Activated B cell treated with CpG ODN at 0.5 μM for 24 hours (primary cell): ENCODE measurements at places on chromosomes 2 and 18. TPM values are rescaled to one million over a fixed set of nuclear protein-coding genes. Genes with fewer than 3 reads are reported as not detected.

The CRYGD gene
- not detected in 2 replicates for total RNA-seq

The MPV17 gene
- 78.1 and 98.3 TPM in 2 replicates for total RNA-seq

The UGT1A5 gene
- total RNA-seq, result not detected in 2 replicates

The RGPD3 gene
- 0.27 and 0.35 TPM in 2 replicates for total RNA-seq

The KCNE4 gene
- not detected in 2 replicates for total RNA-seq

The TMEM17 gene
- 0.12 TPM in 1 of 2 replicates, not detected in the other for total RNA-seq

DNA sequence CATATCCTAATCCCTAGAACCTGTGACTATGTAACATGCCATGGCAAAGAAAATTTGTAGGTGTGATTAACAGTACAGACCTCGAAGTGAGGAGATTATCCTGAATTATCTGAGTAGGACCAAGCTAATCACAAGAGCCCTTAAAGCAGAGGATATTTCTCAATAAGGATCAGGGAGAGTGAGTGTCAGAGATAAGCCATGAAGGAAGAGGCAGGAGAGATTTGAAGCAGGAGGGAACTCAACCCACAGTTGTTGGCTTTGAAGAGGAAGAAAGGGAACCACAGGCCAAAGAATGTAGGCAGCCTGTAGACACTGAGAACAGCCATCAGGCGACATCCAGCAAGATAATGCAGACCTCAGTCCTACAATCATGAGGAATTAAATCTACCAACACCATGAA, 229.3 kb downstream of the NBAS start:
- DNase-seq, result no peak
- no peak overlapping the region for H3K4me3 ChIP-seq
- H3K4me1 ChIP-seq, result no peaks in the 10 kb centered on the region
- H3K36me3 ChIP-seq, result peaks cover 24% of the 10 kb centered on the region
- no peak overlapping the region for H3K27ac ChIP-seq

GRCh38 chr18:78904179-78904531, 75.5 kb upstream of the SALL3 start:
- H3K4me1 ChIP-seq, result no peaks in the 10 kb centered on the region
- no peak overlapping the region for H3K27ac ChIP-seq
- H3K4me3 ChIP-seq, result no peak overlapping the region
- no peaks in the 10 kb centered on the region for H3K27me3 ChIP-seq
- no peaks in the 10 kb centered on the region for H3K36me3 ChIP-seq

DNA sequence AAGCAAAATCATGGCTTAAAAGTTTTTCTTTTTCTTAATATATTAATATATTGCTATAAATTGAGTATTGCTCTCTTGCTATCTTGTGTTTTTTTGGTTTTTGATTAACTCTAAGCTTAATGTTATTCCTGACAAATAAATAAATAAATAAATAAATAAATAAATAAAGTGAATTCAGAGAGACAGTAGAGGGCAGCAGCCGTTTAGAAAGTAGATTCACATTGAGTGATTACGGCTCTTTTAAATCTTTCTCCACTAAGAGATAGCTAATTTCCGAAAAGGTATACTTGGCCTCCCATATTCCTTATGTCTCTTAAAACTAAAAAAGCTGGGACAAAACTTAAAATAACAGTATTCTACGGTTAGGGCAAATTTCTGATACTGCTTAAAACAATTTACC, 34.3 kb downstream of the MSH2 start:
- no peak overlapping the region for H3K4me3 ChIP-seq
- DNase-seq, result no peak
- no peaks in the 10 kb centered on the region for H3K27me3 ChIP-seq
- peaks cover 19% of the 10 kb centered on the region for H3K36me3 ChIP-seq
- no peaks in the 10 kb centered on the region for H3K4me1 ChIP-seq

DNA sequence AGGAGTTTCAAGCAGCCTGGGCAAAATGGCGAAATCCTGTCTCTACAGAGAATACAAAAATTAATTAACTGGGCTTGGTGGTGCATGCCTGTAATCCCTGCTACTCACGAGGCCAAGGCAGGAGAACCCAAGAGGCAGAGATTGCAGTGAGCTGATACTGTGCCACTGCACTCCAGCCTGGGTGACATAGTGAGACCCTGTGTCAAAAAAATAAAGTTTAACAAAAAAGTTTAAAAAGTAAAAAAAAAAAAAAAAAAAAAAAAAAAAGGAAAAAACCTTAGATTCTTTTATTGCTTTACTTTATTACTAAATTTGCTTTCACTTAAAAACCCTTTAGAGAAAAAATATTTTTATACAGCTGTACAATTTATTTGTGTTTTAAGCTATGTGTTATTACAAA, 10.7 kb downstream of the CREB1 start:
- H3K4me3 ChIP-seq, result no peak overlapping the region
- H3K36me3 ChIP-seq, result peaks cover 39% of the 10 kb centered on the region
- no peak overlapping the region for H3K27ac ChIP-seq
- no peaks in the 10 kb centered on the region for H3K27me3 ChIP-seq

- H3K4me3 ChIP-seq, result no peak overlapping the region
- H3K27ac ChIP-seq, result no peak overlapping the region
- H3K27me3 ChIP-seq, result peaks cover 2% of the 10 kb centered on the region
- no peaks in the 10 kb centered on the region for H3K36me3 ChIP-seq
- H3K4me1 ChIP-seq, result no peaks in the 10 kb centered on the region
Observed at GRCh38 chr2:200090683-200091082, 135.3 kb downstream of the MAIP1 start.

DNA sequence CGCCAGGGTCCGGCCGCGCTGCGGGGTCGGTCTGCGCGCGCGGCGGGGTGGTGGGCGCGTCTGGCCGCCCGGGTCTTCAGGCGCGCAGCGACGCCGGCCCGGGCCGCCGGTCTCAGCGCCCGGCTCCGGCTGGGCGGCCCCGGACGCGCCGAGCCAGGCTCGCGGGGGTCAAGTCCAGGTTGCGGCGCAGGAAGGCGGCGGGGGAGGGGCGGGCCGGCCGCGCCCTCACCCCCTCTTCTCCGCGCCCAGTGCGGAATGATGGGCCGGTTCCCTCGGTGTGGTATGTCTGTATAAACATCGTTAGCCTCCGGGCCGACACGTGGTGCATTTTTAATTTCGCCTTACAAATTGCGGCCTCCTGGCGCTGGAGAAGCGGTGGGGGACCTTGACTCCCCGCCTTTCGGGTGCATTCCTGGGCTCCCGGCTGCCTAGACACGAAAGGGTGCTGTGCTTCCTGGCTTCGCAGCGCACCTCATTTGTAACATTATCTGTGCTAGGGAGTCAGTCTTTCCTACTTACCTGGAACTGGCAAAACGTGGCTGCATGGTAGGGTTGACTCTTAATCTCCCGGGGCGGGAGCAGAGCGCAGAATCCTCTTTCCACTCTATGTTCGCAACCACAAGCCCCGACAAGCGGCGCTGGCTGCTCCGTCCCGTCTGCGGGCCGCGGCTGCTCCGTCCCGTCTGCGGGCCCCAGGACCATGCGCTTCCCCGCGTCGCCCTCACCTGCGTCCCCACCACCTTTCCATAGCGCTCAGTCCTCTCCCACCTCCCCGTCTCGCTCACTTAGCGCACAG, 69.0 kb downstream of the CTAGE1 start:
- no peak for DNase-seq
- H3K4me1 ChIP-seq, result no peaks in the 10 kb centered on the region
- no peak overlapping the region for H3K27ac ChIP-seq
- peaks cover 51% of the 10 kb centered on the region for H3K27me3 ChIP-seq

GRCh38 chr2:118632921-118633320, 214.5 kb downstream of the EN1 start:
- H3K4me3 ChIP-seq, result no peak overlapping the region
- no peak for DNase-seq
- H3K27me3 ChIP-seq, result peaks cover 1% of the 10 kb centered on the region
- H3K27ac ChIP-seq, result no peak overlapping the region

- DNase-seq, result no peak
- H3K27ac ChIP-seq, result no peak overlapping the region
- peak overlapping the region; percentile 64 for H3K4me3 ChIP-seq
- H3K36me3 ChIP-seq, result no peaks in the 10 kb centered on the region
Observed at GRCh38 chr2:166375195-166375735, 479 bp downstream of the SCN9A start.

DNA sequence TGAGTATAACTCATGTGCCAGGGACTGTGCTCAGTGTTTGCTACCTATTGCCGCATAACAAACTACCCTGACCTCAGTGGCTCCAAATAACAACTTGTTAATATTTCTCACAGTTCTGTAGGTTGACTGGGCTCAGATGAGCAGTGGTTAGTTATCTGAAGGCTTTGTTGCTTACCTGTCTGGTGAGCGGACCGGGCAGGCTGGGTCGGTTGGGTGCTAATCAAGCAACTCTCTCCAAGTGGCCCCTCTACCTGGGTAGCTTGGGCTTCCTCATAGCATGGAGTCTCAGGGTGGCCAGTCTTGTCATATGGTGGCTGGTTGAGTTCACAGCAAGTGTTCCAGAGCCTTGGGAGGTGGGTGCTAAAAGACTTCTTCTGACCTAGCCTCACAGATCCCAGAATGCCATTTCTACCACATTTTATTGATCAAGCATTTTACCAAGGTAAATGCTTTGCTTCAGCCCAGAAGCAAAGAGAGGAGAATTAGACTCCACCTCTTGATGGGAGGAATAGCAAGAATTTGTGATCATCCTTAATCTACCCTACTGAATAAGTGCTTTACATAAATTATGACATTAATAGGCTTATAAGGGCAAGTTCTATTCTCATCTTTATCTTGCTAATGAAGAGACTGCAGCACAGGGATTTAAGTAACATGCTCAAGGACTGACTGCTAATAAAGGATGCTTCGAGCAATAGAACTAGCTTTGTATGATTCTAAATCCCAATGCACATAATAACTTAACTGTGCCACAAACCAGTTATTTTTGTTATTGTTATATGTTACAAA, 16.9 kb downstream of the RAB31 start:
- H3K4me1 ChIP-seq, result no peaks in the 10 kb centered on the region
- H3K36me3 ChIP-seq, result peaks cover 20% of the 10 kb centered on the region
- DNase-seq, result no peak
- H3K27me3 ChIP-seq, result no peaks in the 10 kb centered on the region

- H3K4me3 ChIP-seq, result no peak overlapping the region
- no peaks in the 10 kb centered on the region for H3K36me3 ChIP-seq
- no peaks in the 10 kb centered on the region for H3K4me1 ChIP-seq
- peaks cover 2% of the 10 kb centered on the region for H3K27me3 ChIP-seq
- no peak overlapping the region for H3K27ac ChIP-seq
Observed at GRCh38 chr18:32321826-32322225, 132.0 kb downstream of the MEP1B start.

DNA sequence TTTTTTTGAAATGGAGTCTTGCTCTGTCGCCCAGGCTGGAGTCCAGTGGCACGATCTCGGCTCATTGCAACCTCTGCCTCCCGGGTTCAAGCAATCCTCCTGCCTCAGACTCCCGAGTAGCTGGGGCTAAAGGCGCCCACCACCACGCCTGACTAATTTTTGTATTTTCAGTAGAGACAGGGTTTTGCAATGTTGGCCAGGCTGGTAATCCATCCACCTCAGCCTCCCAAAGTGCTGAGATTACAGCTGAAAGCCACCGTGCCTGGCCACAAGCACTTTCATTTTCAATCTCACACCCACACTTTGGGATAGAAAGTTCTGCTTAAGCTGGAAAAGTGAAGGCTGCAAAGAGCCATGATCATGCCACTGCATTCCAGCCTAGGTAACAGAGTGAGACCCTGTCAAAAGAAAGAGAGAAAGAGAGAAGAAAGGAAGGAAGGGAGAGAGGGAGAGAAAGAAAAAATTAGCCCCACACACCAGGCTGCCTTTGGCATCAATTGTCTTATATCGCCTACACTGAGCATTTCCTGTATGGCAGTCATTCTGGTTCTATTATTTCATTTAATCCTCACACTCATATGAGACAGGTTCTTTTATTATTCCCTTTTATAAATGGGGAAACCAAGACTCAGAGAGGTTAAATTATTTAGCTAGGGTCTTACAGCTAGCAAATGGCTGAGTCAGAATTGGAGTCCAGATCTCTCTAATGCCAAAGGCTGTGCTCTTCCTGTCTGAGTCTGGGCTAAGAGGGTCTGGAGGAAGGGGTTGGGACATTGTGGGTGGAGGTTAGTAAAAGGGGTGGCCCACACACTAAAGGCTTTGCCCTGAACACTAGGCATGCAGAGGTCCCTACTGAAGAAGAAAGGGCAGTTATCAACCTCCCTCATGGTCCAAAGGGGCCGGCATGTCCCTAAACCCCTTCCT, 37.9 kb upstream of the PKDCC start:
- H3K4me3 ChIP-seq, result no peak overlapping the region
- DNase-seq, result no peak
- H3K27ac ChIP-seq, result no peak overlapping the region
- H3K27me3 ChIP-seq, result peaks cover 17% of the 10 kb centered on the region
- no peaks in the 10 kb centered on the region for H3K36me3 ChIP-seq
- H3K4me1 ChIP-seq, result peaks cover 3% of the 10 kb centered on the region

DNA sequence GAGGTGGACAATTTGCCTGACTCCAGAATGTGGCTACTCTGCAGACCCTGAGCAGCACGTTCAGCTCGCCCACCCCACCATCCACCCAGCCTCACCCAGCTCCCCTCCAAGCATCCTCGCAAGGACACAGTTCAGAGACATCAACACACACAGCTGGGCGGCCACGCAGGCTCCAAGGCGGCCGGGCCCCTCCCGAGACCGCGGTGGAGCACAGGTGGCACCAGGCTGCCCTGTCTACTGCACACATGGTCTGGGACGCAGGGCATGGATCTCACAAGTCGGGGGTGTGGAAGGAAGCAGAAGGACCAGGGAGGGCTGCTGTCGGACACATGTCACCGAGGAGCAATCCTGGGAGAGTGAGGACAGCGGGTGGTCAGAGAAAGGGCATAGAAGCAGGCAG, 36.2 kb downstream of the AQP12A start:
- H3K4me3 ChIP-seq, result no peak overlapping the region
- H3K4me1 ChIP-seq, result no peaks in the 10 kb centered on the region
- H3K36me3 ChIP-seq, result no peaks in the 10 kb centered on the region
- no peak for DNase-seq
- H3K27ac ChIP-seq, result no peak overlapping the region

GRCh38 chr2:103896182-103896581, 957.7 kb upstream of the POU3F3 start:
- H3K27ac ChIP-seq, result no peak overlapping the region
- H3K36me3 ChIP-seq, result no peaks in the 10 kb centered on the region
- DNase-seq, result no peak
- no peaks in the 10 kb centered on the region for H3K4me1 ChIP-seq
- no peaks in the 10 kb centered on the region for H3K27me3 ChIP-seq

GRCh38 chr2:21469158-21469557, 345.4 kb downstream of the TDRD15 start:
- no peak overlapping the region for H3K27ac ChIP-seq
- H3K4me3 ChIP-seq, result no peak overlapping the region
- no peaks in the 10 kb centered on the region for H3K4me1 ChIP-seq

DNA sequence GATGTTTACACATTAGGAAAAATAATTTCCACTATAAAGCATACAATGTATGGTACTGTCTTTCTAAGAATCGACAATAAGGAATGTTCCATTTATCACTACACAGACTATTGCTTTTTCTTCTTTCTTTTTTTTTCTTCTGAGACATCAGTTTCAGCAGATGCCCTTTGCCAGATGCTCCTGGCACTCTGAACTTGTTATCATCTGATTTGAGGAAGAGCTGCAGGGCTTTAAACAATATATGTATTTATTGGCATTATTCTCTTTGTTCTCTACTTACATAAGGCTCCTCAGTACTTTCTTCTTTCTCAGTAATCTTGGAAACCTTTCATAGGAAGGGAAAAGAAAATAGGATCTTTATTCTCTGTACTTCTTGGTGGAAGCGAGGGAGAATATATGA, 45.0 kb upstream of the AGPS start:
- no peaks in the 10 kb centered on the region for H3K27me3 ChIP-seq
- no peak overlapping the region for H3K27ac ChIP-seq
- no peak for DNase-seq
- no peaks in the 10 kb centered on the region for H3K36me3 ChIP-seq

GRCh38 chr2:16070648-16070971, 130.3 kb downstream of the MYCN start:
- H3K36me3 ChIP-seq, result no peaks in the 10 kb centered on the region
- no peaks in the 10 kb centered on the region for H3K27me3 ChIP-seq
- H3K4me1 ChIP-seq, result no peaks in the 10 kb centered on the region
- no peak overlapping the region for H3K27ac ChIP-seq
- no peak for DNase-seq
- H3K4me3 ChIP-seq, result no peak overlapping the region
